ENCODE measurements at places on chromosomes 2 and 18. TPM values are rescaled to one million over a fixed set of nuclear protein-coding genes. Genes with fewer than 3 reads are reported as not detected.

DNA sequence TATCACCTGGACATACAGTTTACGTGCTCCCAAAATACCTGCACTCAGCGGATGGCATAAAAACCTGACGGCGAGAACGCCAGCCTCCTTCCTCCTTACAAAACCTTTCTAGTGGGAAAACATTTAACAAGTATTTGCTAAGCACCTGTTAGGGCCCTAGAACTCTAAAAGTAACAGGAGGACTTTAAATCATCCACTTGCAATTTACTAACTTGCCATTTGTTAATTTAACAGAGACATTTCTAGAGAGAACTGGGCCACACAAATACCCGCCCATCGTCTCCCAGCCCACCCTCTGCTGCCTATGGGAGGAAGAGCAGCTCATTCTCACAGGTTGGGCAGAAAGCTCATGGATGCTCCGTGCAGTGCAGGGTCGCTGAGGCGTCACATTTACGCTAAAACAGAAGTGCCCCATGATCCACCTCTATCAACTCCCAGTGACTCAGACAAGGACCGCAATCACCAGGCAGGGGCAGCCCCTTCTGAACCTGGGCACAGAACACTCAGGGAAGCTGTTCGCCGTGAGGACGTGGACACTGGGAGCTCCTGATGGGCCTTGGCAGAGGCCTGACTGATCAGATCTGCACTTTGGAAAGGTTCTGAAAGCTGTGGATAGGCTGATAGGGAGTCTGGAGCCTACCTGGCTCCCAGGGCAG lies 106.9 kb downstream of the HDAC4 start:
- DNase-seq: no peak

The ANKRD62 gene
- total RNA-seq: not detected

DNA sequence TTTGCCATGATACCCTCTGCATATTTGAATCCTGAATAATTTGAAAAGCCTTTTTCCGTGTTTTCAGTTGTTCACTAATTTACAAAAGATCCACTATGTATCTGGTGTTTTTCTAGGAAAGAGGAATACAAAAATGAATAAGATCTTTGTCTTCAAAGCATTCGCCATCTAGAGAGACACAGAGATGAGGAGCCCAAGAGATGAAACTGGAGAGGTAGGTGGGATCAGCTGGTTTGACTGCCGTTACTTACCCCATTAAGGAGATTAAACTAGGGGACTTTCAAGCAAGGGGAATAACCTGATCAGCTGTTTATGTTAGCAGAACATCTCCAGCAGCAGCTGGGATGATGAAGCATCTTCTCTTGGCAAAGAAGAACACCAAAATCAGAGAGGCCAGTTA lies 150.2 kb upstream of the SATB2 start:
- no peak for DNase-seq

DNA sequence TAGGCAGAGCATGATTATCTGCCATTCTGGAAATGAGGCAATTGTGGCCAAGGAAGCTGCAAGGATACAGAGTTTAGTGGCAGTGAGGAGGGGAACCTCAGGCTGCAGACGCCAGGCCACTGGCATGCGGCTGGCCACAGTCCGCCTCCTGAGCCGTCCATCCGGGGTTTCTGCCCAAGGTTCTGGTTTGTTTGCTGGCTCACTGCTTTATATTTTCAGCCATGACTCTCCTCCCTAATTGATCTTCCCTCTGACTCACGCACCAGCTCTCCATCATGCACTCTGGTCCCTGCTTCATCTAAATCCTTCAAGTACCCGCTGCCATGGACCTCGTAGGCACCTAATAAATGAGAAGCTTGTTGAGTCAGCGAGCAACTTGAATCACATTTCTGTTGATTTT lies 107.8 kb upstream of the REV1 start:
- DNase-seq: no peak

DNA sequence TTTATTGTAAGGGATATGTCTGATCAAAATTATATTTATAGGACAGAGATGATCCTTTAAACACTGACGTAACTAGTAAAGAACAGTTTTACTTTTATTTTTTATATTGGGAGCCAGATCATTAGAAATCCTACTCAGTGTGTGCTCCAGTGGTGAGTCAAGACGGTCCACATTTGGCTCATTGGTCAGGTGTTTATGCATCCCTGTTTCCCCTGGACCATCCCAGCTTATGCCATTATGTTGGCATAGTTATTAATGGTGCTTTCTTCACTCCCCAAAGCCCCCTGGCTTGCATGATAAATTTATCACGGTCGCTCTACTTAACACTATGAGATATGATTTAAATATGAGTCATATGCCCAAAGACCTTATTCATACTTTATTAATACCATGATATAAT lies 293.4 kb downstream of the XIRP2 start:
- DNase-seq: no peak

The SPATA3 gene
- not detected for total RNA-seq

- DNase-seq: peak; percentile 68
These were observed 122.7 kb downstream of the TWIST2 start for GRCh38 chr2:238970553-238971081.

The MAPK4 gene
- 9.3 TPM for total RNA-seq

- DNase-seq: no peak
These were observed 100.4 kb upstream of the FZD5 start for GRCh38 chr2:207869784-207870778.

DNA sequence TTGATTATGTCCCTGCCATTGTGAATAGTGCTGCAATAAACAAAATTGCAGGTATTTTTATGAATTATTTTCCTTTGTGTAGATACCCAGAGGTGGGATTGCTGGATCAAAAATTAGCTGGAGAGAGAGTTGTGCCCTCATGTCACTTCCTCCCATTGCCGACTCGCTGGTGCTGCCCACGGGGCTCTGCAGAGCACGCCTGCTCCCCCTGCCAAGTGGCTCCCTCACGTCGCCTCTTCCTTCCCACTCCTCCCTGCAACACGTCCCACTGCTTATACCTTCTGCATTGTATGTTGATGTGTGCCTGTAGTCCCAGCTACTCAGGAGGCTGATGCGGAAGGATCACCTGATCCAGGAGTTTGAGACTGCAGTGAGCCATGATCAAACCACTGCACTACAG lies 28.1 kb downstream of the PRELID3A start:
- no peak for DNase-seq

- DNase-seq: no peak
These were observed 561.0 kb upstream of the TNP1 start for GRCh38 chr2:217420854-217421253.

DNA sequence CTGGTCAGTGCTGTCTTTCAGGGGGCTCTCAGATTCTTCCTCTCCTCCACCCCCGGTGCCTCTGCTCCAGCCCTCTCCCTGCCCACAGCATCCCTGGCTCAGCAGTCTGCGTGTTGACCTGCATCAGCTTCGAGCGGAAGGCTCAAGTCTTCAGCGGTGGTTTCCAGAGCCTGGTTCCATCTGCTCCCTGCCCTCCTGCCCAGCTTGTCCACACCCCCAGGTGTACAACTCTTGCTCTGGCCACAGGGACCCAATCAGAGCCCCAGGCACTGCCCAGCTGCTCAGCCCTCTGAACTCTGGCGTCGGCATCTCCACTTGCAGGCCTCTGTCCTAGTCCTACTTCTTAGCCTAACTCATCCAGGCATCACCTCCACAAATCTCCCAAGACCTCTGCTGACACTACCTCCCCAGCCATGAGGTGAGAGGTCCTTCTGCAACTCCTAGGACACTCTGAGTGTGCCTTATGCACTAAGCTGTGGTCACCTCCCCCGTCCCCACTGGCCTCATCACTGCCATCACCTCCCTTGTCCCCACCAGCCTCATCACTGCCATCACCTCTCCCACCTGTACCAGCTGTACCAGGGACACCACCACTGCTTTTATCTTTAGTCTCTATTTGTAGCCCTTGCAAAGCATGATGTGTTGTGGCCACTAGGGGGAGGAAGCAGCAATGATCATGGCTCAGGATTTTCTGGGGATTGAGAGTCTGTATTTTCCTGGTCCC lies 60.9 kb downstream of the EDAR start:
- DNase-seq: peak; percentile 41

The CCDC141 gene
- not detected for total RNA-seq

The PLCD4 gene
- 0.37 TPM for total RNA-seq

- DNase-seq: no peak
These were observed 163.6 kb downstream of the NEDD4L start for GRCh38 chr18:58207520-58208152.

- DNase-seq: no peak
These were observed 102.6 kb downstream of the HS6ST1 start for GRCh38 chr2:128215897-128216642.

DNA sequence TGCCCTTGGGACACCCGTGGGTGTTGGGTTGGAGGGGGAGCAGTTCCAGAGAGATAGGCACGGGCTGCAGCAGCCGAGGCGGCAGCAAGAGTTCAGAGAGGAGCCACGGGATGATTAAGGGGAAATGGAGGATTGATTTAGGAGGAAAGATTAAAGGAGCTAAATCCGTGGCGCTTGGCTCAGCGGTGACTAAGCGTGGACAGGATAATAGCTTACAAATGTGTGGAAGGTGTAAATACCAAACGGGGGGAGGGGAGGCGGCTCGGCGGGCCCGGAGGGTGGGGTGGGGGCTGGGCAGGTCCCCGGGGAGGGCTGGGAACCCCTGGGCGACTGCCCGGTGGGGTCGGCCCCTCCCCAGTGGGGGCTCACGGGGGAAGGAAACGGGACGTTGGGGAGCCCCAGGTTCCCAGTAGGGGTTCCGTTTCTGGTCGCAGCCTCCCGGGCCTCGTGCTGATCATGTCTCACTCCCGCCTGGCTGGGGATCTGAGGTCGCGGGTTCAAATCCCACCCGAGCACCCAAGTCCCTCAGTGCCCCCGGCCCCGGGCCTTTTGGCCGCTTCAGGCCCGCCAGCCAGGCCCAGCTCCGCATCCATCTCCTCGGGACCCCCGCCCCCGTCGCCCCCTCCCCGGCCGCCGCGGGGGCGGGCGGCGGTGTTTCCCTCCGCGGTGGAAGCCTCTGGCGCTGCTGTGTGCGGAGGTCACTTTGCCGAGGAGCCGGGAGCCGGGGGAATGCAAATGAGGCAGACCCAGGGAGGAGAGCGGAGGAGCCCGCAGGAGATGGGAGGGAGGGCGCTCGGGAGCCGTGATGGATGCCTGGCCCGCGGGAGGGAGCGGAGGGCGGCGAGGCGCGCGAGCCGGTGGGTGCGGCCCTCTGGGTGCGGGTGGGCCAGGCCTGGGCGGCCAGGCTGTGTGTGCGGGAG lies 8.1 kb downstream of the ASIC4 start:
- peak; percentile 60 for DNase-seq

- no peak for DNase-seq
These were observed 9.9 kb downstream of the MOB1A start for GRCh38 chr2:74168739-74169138.

The C1GALT1C1L gene
- not detected for total RNA-seq

The MRPL33 gene
- total RNA-seq: 67.0 TPM

The TUBA3E gene
- not detected for total RNA-seq

The MC2R gene
- total RNA-seq: not detected

The LIMS4 gene
- total RNA-seq: 0.75 TPM

The STEAP3 gene
- 0.73 TPM for total RNA-seq

DNA sequence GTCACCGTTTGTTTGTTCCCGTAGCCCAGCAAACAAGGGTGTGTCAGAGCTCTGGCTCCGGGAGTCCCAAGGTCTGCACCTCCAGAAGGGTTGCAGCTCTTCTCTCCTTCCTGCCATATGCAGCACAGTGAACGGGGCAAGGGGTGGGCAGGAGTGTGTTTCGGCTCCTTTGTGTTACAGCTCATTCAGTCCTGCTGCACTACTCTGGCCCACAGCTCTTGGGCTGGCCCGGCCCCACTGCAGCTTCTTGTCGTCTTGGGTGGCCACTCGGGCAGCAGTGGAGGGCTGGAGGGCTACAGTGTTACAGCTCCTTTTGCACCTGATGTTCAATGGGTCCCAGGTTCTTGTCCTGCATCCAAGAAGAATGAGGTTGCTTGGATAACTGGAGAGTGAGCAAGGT lies 408.3 kb downstream of the DCC start:
- DNase-seq: no peak

- no peak for DNase-seq
These were observed 160.8 kb downstream of the TNS1 start for GRCh38 chr2:217842017-217842416.

DNA sequence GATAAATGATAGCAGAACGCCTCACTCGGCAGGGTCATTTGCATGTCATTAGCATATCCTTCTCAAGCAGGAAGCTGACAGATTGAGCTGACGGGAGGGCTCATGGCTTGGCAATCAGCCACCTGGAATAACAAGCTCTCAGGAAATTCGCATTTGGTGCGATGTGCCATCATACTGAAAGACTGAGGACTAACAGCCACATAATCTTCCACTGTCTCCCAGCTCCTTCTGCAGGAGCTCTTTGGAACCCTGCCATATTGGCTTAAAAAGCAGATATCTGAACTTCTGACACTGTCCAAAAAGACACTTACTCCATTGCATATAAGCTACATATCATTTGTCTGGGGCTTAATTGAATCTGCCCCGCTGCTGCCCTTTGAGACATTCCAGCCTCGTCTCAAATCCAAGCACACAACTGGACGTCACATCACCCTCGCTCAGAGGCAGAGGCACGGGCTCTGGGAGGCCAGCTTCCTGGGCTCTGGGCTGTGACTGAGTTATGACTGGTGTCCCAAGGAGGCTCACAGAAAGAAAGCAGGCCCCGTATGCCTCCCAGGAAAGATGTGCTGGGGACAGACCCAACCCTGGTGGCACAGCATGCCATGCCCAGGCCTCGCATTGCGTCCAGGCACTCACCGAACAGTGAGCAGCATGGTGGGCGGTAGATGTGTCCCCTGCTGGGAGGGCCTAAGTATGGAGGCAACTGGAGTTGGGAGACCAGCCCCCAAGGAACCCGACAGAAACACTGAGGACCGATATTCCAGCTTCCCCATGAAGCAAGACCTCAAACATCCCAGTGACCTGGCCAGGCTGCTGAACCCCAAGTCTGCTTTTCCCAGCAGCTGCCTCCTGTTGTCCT lies 228.0 kb downstream of the ATAD2B start:
- DNase-seq: no peak

The DPP10 gene
- total RNA-seq: 2.1 TPM

GRCh38 chr2:59484673-59485072 lies 1068.8 kb downstream of the BCL11A start:
- no peak for DNase-seq

GRCh38 chr2:222927600-222927999 lies 66.8 kb downstream of the ACSL3 start:
- DNase-seq: no peak

The SP140 gene
- not detected for total RNA-seq

DNA sequence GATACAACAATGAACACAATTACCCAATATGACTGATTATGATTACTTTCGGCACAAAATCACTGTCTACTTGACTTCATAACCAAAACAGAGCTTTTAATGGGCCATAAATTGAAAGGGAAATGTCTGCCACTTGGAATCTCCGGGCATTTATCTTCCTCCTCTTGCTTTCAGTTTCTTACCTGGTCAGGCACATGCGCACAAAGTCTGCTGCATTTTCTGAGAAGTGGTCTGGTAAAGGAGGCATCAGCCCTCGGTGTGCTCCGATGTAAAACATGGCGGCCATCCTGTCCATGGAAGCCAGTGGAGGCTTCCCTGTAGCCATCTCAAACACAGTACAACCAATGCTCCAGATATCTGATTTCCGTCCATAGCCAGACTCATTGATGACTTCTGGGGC lies 62.0 kb downstream of the CCNT2 start:
- DNase-seq: no peak

- DNase-seq: no peak
These were observed 143.4 kb upstream of the SMAD7 start for GRCh38 chr18:49094136-49094535.
